ENCODE measurements at places on chromosomes 2 and 18. TPM values are rescaled to one million over a fixed set of nuclear protein-coding genes. Genes with fewer than 3 reads are reported as not detected.

Gene UBR3
- 58.3 TPM for total RNA-seq

- no peaks in the 10 kb centered on the region for H3K27me3 ChIP-seq
- no peaks in the 10 kb centered on the region for H3K4me1 ChIP-seq
- no peak for DNase-seq
- no peak overlapping the region for H3K4me3 ChIP-seq
Measured at GRCh38 chr2:100262046-100262445, 60.3 kb downstream of the LONRF2 start.

DNA sequence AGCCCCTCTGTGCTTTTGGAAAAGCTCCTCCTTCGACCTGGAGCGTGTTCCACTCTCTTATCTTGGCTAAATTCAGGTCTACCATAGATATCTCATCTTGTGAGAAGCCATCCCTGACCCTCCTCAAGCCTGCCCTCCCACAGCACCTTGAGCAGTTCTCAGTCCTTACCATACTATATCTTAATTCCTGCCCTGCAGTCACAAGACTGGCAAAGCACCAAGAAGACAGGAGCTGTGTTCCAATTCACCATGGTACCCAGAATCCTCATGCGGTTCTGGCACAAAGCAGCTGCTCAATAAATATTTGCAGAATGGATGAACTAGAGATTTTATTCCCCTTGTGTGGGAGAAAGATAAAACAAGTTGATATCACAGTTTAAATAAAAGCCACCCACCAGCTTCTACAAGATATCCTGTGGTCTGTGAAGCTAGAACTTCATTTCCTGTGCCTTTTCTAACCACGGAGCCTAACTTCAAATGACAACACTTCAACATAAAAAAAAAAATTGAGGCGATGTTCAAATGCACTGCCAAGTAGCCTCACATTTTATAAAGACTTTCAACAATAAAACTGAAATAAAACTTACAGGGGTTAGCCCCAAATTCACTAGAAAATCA is 19.5 kb downstream of the MARCHF4 start:
- H3K4me1 ChIP-seq = no peaks in the 10 kb centered on the region
- DNase-seq = no peak
- no peaks in the 10 kb centered on the region for H3K36me3 ChIP-seq
- peaks cover 3% of the 10 kb centered on the region for H3K27me3 ChIP-seq

Gene LYPD6
- total RNA-seq = not detected

Gene MC2R
- total RNA-seq = not detected

Gene FLACC1
- total RNA-seq = not detected

- H3K36me3 ChIP-seq = no peaks in the 10 kb centered on the region
- peak overlapping the region; percentile 88 for H3K27ac ChIP-seq
- H3K4me1 ChIP-seq = peaks cover 45% of the 10 kb centered on the region
- no peaks in the 10 kb centered on the region for H3K27me3 ChIP-seq
Measured at GRCh38 chr2:64274399-64275173, 130.4 kb upstream of the PELI1 start.

All from suprapubic skin (tissue), 4 donors.